ENCODE measurements at places on chromosomes 13 and 19.

- no peak for DNase-seq
Observed at GRCh38 chr19:38039966-38040365, 133.0 kb downstream of the SIPA1L3 start.

GRCh38 chr19:44346556-44346955, 9.9 kb downstream of the ZNF112 start:
- no peak for DNase-seq

DNA sequence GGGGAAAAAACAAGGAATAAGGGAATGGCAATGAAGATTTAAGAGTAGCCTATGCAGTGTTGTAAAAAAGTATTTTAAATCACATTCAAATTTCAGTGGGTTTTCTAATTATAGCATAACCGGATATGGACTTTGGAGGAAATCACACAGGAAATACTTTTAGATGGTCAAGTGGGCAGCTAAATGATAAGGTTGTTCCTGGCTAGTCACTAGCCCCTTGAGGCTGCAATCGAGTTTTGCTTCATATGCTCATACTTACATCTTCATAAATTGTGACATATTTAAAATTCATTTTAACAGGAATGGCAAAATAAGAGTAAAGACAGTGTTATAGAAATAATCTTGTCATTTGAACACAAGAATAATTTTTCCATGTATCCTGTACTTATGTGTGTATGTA, 88.9 kb downstream of the WDFY2 start:
- DNase-seq = no peak

DNA sequence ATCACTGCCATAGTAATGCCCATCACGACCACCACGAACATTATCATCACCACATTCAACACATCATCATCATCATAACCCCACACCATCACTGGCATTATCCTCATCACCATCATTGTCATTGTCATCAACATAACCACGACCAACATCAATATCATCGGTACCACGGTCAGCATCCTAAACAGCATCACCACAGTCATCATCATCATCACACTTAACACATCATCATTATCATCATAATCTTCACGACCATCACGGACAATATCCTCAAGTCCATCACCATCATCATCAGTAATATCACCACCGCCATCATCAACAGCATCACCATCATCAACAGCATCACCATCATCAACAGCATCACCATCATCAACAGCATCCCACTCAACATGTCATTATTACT, 70.3 kb downstream of the MBD3L1 start:
- no peak for DNase-seq

DNA sequence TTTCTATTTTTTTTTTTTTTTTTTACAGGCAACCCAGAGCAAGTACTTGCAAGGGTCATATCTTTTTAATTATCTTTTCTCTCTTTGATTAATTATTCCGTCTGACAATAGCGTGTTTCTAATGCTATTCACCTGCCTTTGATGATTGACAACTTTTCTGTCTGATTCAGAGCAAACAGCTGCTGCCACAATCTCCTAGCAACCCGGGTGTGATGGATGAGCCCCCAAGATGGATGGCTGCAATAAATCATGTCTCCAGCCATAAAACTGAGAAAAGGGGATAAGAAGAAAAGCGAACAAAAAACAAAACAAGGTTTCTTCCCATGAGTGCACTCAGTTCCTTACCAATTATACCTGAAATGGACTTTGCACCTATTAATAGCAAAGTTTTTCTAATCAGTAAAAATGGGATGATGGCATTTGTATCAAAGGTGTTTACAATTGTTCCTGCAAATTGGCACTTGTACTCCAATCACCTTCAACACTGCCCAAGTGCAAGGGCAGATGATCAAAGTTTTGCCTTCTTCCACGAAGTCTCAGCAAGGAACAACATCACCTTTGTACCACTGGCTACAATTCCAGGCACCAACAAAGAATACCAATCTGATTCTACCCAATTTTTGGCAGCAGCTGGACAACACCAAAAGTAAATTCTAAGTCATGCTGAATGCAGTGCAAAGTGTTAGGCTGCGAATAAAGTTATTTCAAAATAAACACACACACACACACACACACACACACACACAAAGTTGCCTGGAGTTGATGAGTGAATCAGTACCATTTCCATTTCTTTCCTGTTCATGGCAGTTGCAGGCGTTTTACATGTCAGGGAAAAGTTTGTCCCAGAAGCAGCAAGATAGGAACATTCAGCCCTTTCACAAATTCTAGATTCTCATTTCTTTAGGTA, 12.0 kb downstream of the TSHZ3 start:
- DNase-seq = no peak

GRCh38 chr19:37217775-37218591, at the start of gene ZNF383:
ZNF383 (plus strand) TSS chr19:37218214; CDS start chr19:37230454, 12,240 bp downstream.
- DNase-seq = peak; percentile 90

DNA sequence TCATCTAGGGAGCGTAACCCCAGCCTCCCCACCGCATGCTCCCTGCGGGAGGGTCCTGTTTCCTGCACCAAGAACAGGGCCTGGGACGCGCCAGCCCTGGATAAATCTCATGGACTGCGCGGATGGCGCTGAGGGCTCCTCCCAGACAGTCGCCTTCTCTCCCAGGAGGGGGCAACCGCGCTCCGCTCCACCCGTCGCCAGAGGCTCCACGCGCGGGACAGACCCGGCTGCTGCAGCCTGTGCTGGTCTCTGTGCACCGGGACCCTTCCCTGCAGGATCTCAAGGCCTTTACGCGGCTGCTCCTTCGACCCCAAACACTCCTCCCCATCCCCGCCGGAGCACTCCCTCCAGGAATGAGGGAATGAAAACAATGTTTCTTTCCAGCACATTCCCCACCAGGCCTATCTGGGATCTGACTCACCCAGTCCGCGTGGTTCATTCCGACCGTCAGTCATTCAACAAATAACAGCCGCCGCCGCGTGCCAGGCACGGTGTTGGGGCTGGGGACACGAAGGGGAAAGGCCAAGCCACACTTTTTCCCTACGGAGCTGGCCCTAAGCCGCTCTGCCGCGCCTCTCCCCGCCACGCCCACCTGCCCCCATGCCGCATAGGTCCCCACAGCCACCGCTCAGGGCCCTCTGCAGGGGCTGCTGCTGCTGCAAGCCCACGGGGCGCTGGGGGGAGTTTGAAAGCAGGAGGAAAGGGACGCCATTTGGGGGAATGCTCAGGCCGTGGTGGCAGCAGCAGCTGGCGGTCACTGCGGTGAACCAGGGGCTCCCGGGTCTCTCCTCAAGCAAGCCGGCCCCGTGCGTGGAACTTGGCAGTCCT, 6.0 kb downstream of the PNMA8B start:
- DNase-seq = peak; percentile 63

DNA sequence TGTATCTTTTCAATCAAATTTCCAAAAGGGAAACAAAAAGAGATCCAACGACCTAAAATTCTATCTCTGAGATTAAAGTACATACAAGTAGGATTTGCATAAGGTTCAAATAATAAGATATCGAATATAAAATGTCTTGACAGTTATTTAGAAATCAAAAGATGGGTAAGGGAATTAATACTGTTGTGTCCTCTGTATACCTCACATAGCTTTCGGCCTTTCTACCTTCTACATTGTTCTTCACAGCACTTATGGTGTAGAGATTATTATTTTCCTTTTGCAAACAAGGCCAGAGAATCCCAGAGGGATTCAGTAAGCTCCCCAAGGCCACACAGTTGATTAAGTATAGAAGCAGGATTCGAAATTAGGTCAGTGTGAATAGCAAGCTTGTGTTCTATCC, 403.6 kb downstream of the SPRY2 start:
- DNase-seq = no peak

GRCh38 chr13:50123002-50123401, 107.8 kb downstream of the KCNRG start:
- DNase-seq = no peak

DNA sequence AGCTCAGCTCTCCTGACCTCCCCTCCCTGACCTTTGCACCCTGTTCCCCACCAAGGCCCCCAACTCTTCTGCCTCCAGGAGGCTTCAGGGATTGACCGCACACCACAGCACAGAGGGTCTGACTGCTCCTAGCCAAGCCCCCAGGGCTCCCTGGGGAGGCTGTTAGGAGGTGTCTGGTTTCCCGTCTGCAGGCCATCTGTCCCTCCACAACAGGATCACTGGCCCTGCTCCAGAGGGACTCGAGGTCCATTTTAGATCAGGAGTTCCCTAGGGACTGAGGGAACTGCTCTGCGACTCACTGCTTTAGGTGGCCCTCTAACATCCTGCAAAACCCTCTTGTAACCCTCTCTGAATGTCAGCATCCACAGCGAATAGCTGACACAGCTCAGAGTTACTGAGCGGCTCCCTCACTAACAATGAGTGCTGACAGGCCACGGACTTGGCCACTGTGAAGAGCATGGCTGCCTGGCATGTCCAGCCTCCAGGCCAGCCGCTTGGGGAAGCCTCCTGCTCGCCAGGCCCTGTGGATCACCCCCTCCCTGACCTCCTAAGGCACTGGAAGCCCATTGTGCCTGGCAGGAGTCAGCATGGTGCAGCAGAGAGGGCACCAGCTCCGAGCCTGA, 17.7 kb downstream of the GRIK5 start:
- no peak for DNase-seq

GRCh38 chr13:20482275-20482761, 43.3 kb downstream of the CRYL1 start:
- DNase-seq = no peak

- no peak for DNase-seq
Observed at GRCh38 chr13:51342706-51343105, 3.2 kb downstream of the SERPINE3 start.

- DNase-seq = no peak
Observed at GRCh38 chr13:72125561-72125960, 258.6 kb upstream of the DACH1 start.

DNA sequence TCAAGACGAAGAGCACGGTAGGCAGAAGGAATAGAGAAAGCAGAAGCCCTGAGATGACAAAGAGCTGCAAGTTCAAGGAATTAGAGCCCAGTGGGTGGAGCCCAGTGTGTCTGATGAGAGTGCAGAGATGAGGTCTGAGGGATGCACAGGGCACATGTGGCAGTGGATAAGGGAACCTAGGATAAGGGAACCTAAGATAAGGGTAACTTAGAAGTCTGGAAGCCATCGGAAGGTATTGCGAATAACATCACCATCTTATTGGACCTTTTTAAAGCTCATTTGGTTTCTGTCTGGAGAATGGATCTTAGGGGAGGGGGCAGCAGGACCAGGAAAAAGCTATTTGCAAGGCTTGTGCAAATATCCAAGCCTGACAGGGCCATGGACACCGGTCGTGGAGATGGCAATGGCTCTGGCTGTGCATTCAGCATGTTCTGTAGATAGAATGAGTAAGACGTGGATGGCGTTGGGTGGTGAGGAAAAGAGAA, 1.3 kb downstream of the FPR3 start:
- peak; percentile 48 for DNase-seq

- DNase-seq = no peak
Observed at GRCh38 chr13:44912278-44913016, 76.8 kb downstream of the NUFIP1 start.

- no peak for DNase-seq
Observed at GRCh38 chr19:30703645-30704044, 331.5 kb downstream of the ZNF536 start.

DNA sequence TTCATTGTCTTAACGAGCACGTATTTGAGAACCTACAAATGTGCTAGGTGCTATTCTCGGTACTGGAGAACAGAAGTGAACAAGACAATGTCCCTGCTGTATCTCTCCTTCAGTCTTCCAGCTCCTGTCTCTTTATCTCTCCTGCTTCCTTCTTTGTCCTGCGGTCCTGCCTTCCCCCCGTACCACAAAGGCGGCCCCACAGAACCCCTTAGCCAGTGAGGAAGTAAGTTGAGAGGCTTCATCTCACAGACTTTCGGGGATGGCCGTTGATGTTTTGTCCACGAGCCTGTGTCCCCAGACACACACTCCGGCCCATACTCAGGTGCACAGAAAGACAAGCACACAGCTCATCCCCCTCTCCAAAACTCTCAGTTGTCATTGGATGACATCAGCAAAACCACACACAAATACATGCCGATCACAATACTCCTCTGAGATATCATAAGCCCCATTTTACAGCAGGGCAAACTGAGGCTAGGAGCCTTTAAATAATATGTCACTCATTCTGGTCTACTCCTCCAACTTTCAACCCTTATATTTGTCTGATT, 507 bp upstream of the SWSAP1 start:
- DNase-seq = no peak

DNA sequence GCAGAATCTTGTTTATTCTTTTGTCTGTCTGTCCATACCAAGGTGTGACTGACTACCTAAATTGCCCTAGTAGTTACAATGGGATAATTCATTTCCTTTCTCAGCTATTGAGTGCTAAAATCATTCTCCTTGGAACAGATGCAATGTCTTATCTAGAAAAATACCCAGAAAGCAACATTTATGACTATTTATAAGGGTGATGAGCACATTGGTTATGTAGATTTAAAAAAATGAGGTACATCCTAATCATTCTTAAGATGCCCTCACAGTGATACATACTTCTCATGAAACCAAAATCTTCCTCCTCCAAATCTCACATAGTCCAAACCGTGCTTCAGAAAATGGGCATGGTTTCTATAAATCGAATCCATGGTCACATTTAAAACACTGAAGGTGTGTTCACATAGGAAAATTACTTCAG, 11.6 kb upstream of the UBE2L5 start:
- no peak for DNase-seq

DNA sequence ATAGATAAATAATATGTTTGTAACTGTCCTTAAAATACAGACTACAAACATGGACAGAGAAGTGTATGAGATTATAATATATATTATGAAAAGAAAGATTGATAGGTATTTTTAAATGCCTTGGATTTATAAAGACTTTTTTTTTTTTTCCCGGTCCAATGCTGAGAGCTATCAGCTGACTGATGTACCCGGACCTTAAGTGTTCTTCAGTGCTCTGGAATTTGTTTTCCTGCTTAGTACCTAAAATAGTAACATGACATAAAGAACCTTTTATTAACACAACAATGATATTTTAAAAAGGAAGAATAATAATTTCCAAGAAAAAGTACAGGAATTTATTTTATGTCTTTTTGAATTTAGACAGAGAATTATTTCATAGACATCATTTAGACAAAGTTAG, 795.5 kb upstream of the PCDH9 start:
- no peak for DNase-seq

- no peak for DNase-seq
Observed at GRCh38 chr13:106500445-106500844, 35.0 kb downstream of the EFNB2 start.

DNA sequence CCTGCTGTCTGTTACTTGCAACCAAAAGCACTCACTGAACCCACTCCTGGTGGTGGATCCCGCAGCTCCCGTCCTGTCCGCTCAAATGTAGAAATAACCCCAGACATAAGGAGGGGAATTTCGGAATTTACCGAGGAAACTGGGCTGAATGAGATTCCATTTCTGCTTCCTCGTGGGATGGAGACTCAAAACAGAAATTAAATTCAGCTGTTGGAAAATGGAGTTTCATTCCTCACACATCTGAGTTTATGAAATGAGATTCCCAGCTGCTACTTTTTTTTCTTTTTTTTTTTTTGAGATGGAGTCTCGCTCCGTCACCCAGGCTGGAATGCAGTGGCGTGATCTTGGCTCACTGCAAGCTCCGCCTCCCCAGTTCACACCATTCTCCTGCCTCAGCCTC, 44.3 kb downstream of the COLGALT1 start:
- no peak for DNase-seq

- no peak for DNase-seq
Observed at GRCh38 chr19:45451850-45452387, 15.9 kb upstream of the FOSB start.

GRCh38 chr13:73671732-73672131, 462.5 kb downstream of the KLF12 start:
- DNase-seq = no peak

- DNase-seq = peak; percentile 55
Observed at GRCh38 chr19:49422407-49423070, 702 bp downstream of the PTH2 start.

GRCh38 chr13:95608640-95609323, 35.7 kb downstream of the DZIP1 start:
- DNase-seq = no peak

Data from left cardiac atrium (tissue), 4 donors.